ENCODE measurements at places on chromosomes 12 and 14.
A peak's percentile ranks its signal among the peaks of the same experiment; 100 is the strongest.

GRCh38 chr14:69987406-69988121 is 108.3 kb downstream of the SMOC1 start:
- no peak for DNase-seq

DNA sequence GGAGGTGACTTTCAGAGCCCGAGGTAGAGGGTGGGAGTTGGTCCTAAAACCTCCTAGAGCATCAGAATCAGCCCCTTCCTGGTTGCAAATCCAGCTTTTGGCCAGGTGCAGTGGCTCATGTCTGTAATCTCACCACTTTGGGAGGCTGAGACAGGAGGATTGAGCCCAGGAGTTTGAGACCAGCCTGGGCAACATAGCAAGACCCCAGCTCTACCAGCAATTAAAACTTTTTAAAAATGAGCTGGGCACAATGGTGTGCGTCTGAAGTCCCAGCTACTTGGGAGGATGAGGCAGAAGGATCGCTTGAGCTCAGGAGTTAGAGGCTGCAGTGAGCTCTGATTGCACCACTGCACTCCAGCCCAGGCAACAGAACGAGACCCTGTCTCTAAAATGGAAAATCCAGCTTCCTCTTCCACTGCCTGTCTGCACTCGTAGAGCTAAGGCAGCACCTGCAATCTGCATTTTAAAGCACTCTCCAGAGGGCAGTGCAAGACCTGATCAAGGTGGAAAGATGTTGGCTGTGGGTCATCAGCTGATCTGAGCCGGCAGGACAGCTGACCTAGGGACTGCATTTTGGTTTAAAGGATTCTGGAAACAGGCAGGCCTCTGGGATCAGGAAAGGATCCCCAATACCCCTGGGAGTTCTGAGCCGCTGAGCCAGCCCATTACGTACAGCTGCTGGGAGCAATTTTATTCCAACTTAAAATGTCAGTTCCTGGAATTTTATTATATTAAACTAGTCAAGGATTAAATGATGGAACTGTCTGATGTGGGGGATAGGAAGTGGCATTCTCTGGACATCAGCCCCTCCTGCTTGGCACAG is 1.8 kb upstream of the TESC start:
- no peak for DNase-seq

DNA sequence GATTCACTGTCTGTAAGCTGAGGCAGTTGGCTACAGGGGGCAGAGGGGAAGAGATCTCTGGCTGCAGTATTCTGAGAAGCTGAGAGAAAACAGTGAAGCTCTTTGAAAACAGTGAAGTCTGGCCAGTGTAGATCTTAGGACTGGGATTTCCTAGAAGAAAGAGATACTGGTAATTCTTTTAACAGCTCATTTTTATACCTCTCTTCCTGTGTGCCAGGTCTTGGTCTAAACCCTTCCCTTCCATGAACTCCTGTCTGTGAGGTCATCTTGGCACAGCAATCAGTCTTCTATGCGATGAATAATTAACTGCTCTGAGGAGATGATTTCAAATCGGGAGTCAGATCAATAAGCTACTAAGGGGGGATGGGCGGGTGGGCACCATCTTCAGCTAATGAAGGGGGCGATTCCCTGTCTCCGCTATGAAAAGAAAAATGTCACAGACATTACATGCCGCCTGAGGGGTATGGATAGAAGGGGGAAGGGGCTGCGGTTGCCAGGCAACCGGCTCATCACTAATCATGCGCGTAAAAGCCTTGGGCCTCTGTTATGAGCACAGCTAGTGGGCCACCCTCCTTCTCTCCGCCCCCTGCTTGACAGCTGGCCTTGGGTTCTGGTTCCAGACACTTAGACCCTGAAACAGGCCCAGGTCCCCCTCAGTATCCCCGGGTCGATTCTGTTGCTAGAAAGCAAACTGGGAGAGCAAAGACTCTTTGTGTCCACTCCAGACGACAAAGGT is 75.3 kb upstream of the CEP83 start:
- no peak for DNase-seq

DNA sequence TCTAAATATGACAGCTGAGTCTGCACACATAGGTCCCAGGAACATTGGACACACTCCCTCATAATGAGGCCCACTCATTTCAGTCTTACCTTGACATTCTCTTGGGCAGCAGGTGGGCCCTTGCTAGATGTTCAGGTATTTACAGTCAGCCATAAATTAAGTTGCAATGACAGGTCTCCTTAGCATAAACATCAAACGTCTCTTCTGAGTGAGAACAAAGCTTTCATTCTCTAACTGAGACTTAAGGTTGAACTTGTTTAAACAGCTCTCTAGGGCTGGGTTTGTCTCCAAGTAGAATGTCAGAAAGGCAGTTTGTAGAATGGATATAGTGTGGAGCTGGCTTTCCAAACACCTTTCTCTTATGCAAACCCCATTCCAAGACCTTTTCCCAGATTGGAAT is 10.3 kb downstream of the ACVR1B start:
- DNase-seq: no peak

- no peak for DNase-seq
Measured at GRCh38 chr14:51824191-51824590, 36.2 kb upstream of the GNG2 start.

DNA sequence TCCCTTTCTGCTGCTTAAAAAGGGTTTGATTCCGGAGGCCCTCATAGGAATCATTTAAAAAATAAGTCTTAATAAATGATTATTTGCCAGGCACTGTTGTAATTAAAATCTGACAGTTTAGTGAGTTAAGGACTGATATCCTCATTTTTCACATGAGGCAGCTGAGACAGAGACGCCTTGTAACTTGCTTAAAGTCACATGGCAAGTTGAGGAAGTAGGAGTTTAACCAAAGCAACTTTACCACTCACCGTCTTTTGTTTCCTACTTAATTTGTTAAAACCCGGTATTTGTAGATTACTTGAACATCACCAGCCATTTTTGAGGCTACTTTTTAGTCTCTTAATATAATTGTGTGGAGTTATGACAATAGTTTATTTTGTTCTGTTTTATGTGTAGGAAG is 2.4 kb downstream of the TIGAR start:
- no peak for DNase-seq

DNA sequence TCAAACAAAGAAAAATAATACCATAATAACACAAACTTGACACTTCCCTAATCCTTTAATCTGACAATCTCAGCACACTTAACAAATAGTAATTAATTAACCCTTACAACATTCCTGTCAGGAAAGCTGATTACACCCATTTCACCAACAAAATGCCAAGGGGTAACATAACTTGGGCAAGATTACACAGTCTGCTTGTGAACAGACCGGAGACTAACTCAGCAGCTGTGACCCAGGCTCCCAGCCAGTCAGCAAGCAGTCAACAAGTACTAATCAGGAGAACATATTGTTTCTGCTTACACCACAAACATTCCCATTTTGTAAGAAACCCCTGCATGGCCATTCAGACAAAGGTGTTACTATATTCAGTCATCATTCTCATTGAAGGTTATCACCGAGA is 592.5 kb upstream of the FLRT2 start:
- DNase-seq: no peak

GRCh38 chr12:43282106-43282505 is 269.9 kb downstream of the ADAMTS20 start:
- DNase-seq: no peak

DNA sequence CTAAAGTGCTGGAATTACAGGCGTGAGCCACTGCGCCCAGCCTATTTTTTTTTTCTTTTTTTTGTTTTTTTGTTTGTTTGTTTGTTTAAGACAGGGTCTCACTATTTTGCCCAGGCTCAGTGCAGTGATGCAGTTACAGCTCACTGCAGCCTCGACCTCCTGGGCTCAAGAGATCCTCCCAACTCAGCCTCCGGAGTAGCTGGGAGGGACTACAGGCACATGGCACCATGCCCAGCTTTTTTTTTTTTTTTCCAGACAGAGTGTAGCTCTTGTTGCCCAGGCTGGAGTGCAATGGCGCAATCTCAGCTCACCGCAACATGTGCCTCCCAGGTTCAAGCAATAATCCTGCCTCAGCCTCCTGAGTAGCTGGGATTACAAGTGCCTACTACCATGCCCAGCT is 5.8 kb upstream of the ITFG2 start:
- no peak for DNase-seq

DNA sequence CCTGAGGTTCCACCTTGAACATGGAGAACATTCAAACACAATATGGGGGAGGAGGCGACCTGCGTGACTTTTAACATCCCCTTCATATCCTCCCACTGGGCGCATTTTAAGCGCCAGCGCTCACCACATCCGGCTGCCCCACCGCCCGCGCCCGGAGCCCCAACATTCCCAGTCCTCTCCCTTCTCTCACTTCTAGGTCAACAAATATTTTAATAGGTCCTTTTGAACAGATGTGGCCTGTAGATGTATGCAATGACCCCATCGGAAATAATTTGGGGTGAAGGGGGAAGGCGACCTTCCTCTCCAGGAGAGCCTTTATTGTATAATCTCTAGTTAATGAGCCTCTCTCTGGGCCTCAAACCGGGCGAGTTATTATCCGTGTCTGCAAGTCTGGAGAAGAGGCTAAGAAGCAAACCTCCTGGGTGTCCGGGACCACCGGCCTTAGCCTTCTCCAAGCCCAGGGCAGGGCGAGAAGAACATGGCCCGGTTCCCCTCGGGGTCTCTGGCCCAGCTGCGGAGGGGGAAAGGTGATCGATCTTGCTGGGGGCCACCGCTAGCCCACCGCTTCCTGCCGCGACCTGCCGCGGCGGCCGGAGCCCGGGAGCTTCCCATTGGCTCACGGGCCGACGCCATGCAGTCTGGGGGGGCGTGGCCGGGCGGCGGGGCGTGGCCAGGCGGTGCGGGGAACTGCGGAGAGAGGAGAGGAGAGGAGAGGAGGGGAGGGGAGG is 83.2 kb upstream of the HMGA2 start:
- DNase-seq: peak; percentile 43

GRCh38 chr12:124771462-124772288 is 92.0 kb downstream of the SCARB1 start:
- DNase-seq: peak; percentile 80

GRCh38 chr14:92844204-92844603 is 50.1 kb downstream of the GOLGA5 start:
- no peak for DNase-seq

- DNase-seq: no peak
Measured at GRCh38 chr12:111578971-111579340, 20.2 kb downstream of the ATXN2 start.

GRCh38 chr12:103102225-103102744 is 144.8 kb downstream of the ASCL1 start:
- no peak for DNase-seq

DNA sequence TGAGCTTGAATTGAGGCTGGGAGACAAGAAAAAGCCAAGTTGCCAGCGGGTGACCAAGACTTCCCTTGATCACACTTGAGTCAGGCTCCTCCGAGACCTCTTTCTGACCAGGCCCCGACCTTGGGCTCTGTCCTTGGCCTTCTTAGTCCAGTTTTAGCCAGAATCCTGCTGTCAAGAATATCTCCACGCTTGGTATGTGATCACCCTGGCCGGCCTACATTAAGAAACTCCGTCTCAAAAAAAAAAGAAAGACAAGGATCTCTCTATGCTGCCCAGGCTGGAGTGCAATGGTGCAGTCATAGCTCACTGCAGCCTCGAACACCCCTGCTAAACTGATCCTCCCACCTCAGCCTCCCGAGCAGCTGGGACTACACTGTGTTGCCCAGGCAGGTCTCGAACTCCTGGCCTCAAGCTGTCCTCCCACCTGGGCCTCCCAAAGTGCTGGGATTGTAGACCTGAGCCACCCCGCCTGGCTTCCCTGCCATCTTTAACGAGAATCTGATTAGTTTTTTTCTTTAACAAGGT is 1.0 kb upstream of the ITPK1 start:
- no peak for DNase-seq

DNA sequence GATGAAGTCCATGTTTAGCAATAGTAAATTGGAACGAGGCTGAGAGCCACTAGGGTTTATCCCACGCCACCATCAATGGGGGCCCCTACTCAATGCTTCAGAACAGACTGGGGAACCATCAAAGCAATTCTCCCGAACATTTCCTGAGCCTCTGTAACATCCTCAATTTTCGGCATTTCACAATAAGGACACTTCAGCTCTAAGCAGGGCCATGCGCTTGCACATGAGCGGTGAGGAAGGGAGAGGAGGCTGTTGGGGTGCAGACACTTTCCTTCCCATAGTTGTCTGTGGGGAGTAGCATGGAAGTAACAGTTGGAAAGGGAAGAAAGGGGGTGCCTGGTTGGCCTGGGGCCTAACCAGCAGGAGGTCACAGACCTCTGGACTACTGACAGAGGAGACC is 129.9 kb upstream of the PRMT8 start:
- no peak for DNase-seq

GRCh38 chr12:95184121-95184520 is 33.1 kb downstream of the FGD6 start:
- no peak for DNase-seq

DNA sequence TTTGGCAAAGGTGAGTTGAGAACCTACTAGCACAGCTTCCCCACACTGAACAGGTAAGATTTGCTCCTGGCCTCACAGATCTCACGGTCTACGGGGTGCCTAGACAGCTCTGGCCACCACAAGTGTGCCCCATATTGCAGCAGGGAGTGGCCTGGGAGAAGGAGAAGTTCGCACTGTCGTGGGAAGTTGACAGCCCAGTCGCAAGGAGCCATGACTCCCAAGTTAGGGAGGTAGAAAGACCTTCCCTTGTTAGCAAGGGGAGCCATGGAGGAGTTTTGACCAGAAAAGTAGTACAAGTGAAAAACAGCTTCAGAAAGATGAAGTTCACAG is 316.3 kb downstream of the BCL11B start:
- no peak for DNase-seq

GRCh38 chr14:60064491-60065072 is 27.1 kb upstream of the PCNX4 start:
- no peak for DNase-seq

DNA sequence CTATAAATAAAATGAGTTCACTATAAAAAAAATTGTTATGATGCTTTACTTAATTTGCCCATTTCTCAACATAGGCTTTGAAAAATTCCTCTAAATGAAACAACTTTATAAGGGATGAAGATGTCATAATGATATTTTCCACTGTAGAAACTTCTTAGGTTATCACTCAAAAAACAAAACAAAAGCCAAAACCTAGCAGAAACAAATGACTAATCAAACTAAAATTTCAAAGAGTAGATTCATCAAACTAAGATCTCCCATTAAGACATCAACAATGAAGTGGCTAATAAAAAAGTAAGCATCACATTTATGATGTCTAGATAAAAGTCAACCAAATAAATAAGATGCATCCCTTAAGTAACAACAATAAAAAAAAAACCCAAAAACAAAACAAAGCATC is 36.9 kb upstream of the TTC7B start:
- no peak for DNase-seq

DNA sequence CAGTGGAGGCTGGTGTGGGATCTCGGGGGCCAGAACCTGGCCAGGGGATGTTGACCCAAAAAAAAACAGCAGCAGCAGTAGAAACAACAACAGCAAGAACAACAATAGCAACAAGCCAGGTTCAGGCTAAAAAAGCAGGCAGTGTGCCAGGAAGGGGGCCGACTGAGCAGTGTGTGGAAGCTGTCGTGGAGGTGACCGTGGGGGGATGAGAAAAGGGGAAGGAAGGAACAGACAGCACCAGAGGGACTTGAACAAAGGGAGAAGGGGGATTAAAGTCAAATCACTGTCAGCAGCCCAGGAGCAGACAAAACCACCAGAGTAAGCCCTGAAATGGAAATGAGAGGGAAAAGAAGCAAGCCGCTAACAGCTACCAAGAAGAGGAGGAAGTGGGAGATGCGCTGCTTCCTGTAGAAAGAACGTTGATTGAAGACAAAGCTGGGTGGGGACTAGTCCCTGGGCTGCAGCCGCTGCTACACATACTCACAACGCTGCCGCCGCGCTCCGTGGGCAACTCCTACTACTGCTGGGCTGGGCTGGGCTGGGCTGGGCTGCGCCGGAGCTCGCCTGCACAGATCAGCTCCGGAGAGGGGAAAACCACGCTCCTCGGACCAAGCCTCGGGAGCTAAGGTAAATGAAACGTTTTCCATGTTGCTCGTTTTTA is at the start of gene GNG2:
Gene GNG2, plus strand, starts transcription at position 449 of the 661 bp plus-strand sequence. CDS start 90,067 bp downstream, outside the sequence.
- no peak for DNase-seq

- DNase-seq: no peak
Measured at GRCh38 chr12:75975702-75976101, 55.9 kb downstream of the PHLDA1 start.

Measured in D721Med (cell line).